ENCODE measurements at places on chromosomes 7 and 10.
A peak's percentile ranks its signal among the peaks of the same experiment; 100 is the strongest.

GRCh38 chr10:11831520-11831951 is 8.4 kb downstream of the PROSER2 start:
- no peak for DNase-seq

- DNase-seq = no peak
Measured at GRCh38 chr10:95896071-95896850, 11.5 kb upstream of the CC2D2B start.

GRCh38 chr7:40918701-40919271 is 784.0 kb downstream of the SUGCT start:
- DNase-seq = peak; percentile 88

GRCh38 chr7:153158149-153158548 is 398.6 kb downstream of the ACTR3B start:
- no peak for DNase-seq

- peak; percentile 9 for DNase-seq
Measured at GRCh38 chr10:133318494-133319127, 9.9 kb downstream of the ZNF511 start.

GRCh38 chr7:126778101-126778500 is 474.6 kb downstream of the GRM8 start:
- DNase-seq = no peak

DNA sequence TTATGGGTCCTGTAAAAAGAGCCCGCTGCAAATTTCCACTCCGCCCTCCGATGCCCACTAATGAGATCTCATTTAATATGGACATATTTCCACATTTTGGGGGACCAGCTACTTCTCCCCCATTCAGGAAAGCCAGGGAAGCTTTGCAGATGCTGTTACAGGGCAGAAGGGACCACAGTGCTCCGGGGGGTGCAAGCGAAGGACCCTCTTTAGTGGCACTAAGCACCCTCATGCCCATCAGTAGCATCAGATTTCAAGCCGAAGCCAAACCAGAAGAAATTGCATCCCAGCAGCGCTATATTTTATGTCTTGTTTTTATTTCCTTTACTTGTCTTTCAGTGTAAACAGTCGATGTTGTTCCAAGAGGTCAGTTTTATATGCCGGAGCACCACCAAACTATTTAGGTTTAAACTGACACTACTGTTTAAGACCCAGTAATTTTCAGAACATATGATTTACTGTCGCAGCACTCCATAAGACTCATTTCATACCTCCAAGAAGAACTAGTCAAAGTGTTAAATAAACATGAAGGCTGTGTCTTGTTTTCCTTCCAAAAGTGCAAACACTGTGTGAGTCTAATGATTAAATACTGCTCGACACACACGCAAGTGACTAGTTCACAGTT is 122.2 kb upstream of the MGMT start:
- no peak for DNase-seq

GRCh38 chr7:5332579-5332978 is 49.8 kb downstream of the SLC29A4 start:
- no peak for DNase-seq

DNA sequence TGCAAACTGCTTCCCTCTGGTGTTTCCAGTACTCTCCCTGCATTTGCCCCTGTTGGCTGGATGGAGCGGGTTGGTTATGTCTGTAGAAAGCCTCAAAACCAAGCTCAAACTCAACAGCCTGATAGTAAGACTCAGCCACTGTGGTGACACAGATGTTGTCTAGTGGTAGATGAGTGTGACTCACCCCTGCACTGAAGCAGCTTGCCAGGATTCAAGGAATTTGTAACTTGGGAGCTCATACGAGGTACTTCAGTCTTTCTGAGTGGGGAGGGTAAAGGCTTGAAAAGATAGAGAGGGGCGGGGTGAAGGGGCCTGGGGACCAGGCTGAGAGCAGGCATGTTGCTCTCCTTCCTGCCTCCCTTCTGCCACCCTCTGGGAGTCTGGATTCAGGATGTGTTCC is 22.9 kb upstream of the AQP1 start:
- DNase-seq = peak; percentile 86

GRCh38 chr7:27132214-27132613 is 1.7 kb upstream of the HOXA4 start:
- DNase-seq = no peak

- DNase-seq = peak; percentile 99
Measured at GRCh38 chr10:4541292-4541691, 284.7 kb upstream of the AKR1E2 start.

- peak; percentile 43 for DNase-seq
Measured at GRCh38 chr10:62582804-62583208, 208.6 kb downstream of the ZNF365 start.

DNA sequence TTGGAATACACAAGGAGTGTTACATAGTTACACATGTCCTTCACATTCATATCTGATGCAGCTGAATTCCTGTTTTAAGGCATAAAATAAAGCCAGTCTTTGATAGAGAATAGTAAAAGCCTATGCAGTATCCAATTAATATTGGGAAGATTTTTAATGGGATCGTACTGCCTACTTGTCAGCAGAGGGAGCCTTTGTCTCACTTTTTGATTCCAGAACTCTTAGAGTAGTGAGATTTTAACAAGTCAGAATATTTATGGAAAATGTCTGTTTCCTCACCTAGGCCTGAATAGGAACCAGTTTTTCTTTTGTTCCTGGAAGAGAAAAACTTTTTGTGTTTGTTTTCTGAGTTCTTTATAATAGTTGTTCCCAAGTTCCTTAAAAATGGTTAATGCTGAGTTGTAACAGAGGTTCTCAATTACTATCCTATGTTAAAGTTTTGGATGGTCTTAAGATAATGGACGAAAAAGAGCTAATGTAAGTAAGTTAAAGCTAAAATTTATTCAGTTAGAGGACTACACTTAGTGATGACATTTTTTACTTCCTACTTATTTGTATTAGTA is 114.0 kb downstream of the BBS9 start:
- DNase-seq = peak; percentile 58

DNA sequence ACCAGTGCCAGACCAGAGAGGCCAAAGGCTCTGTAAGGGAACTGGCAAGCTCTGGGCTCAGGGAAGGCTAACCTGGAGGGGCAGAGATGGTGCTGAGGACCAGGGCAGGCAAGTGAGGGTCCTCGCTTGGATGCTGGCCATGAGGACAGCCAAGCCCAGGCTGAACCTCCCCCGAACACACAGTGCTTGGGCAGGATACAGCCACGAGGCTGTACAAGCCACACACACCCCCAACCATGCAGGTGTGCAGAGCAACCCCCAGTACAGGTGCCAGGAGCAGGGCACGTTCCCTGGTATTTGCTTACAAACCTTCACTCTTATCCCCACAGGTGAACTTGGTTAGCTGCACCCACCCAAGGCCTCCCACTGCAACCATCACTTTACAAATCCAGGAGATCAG is 185.7 kb downstream of the GRID1 start:
- DNase-seq = no peak

- DNase-seq = peak; percentile 19
Measured at GRCh38 chr10:43304687-43305333, 37.9 kb upstream of the RASGEF1A start.

GRCh38 chr7:109751241-109751640 is 1181.6 kb downstream of the DNAJB9 start:
- DNase-seq = peak; percentile 11

DNA sequence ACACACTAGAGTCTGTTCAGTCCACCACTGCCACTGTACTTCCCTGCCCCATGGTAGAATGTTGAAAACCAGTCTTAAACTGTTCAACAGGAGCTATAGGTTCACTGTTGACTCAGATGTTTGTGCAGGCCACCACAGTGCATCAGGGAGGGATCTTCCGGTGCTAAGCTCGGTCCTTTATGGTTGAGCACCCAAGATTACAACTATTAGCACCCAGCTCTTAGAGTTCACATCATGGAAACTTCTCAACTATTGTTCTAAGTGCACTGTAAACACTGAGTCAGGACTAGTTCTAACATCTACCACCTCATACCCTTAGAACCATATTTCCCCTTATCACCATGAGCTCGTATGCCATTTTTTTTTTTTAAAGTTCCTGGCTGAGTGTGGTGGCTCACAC is 97.1 kb upstream of the MXI1 start:
- DNase-seq = peak; percentile 57

DNA sequence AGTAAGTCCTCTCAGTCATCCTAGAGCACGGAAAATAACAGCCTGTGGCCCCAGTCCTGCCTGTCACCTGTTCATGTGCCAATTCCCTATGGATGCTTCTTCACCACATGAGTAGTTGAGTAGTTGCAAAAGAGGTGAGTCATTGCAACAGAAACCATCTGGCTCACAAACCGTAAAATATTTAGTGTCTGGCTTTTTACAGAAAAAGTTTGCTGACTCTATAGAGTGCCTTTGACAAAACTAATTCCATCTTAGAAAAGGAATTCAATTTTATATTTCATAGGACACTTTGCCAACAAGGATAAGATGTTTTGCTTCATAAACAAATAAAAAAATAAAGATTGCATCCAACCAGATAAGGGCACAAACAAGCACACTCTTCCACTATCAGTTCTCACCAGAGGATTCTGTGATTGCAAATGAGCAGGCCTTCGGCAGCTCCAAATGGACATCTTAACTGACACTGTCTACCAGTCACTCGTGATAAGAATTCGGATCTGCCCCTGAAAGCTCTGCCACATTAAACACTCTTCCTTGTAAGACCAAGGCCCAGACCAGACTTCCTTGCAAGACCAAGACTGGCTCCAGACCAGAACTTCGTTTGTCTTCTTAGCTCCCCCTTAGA is 242.7 kb upstream of the SEMA3C start:
- peak; percentile 97 for DNase-seq

DNA sequence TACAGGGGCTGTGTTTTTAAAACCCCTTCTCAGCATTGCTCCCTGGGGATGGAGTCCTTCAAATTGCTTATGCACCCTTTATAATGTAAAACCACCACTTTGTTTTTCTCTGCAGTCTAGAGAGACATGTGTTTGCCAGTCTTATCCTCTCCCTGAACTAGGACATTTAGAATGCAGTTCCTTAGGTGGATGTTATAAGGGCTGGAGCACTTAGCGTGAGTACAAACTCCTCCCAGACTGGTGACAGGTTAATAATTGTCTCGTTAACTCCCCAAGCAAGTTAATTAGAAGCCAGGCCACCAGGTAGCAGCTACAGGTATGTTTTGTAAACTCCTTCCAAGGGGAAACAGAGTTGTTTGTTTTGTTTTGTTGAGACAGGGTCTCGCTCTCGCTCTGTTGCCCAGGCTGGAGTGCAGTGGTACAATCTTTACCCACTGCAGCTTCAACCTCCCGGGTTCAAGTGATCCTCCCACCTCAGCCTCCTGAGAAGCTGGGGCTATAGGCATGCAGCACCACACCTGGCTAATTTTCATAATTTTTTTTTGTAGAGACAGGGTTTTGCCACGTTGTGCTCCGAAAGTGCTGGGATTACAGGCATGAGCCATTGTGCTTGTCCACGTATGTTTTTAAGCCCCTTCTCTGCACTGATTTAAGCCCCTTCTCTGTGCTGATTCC is 100.2 kb downstream of the FAM107B start:
- DNase-seq = peak; percentile 74

DNA sequence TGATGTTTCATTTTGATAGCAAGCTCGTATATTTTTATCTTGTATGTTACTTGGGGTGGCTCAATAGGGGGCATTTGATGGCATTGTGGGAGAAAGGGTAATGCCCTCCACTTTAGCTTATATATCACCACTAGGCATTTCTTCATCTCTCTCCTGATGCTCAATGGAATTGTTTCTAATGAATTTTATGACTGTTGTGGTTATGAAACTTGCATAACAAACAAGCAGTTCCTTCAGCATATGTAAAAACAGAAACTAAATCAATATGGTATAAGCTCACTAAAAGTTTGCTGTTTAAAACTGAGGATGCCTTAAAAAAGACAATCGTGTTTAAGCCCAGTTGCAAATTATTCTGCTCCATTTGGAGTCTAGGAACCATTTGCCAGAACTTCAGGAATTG is 75.5 kb downstream of the CDK14 start:
- no peak for DNase-seq

DNA sequence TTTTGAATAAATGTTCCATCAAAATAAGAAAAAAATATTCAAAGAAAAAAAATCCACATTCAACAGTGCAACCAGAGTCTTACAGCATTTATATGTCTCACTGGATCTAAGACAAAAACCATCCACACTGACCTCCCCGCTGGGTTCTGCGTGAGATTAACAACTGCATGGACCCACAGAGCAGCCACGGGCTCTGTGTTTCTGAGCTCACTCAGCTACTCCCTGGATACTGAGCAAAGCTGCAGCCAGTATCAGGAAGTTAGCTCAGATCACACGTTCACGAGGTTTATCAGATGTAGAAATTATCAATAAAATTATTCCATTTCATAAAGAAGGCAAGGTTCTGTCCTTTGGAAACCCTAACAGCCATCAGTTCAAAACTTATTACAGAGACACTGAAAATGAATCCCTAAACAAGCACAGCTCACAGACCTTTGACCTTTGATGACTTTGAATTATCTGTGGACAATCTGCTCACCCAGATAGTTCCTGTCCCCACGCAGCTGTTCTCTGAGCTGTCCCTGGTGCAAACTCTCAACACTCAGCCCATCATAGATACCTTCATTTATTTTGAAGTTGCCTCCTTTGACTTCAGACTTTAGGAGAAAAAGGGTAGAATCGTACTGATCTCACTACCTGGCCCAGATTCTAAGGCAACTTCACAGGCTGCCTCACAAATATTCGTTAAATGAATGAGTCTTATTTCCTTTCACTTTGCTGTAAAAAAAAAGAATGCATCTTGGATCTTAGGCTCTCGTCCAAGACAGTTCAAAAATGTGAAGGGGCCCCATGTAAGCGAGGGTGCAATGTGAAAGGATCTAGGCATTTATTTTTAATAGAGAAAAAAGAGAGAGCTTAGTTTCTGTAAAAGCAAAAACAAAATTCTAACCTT is 67.7 kb upstream of the SVIL start:
- no peak for DNase-seq

DNA sequence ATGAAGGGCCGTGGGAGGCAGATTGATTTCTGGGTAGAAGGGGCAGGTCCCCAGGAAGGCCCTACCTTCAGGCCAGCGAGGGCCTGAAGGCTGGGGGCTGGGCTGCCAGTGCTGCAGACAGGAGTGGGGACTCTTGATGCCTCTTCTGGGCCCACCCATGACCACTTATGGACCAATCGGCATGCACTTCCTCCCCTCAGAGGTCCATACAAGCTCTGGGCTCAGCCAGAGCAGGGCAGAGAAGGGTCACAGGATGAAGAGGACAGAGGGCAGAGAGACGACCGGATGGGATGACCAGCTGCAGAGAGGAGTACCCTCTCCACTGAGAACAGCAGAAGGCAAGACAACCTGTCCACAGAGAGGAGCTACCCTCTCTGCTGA is 120.1 kb downstream of the DYNC2I1 start:
- no peak for DNase-seq

DNA sequence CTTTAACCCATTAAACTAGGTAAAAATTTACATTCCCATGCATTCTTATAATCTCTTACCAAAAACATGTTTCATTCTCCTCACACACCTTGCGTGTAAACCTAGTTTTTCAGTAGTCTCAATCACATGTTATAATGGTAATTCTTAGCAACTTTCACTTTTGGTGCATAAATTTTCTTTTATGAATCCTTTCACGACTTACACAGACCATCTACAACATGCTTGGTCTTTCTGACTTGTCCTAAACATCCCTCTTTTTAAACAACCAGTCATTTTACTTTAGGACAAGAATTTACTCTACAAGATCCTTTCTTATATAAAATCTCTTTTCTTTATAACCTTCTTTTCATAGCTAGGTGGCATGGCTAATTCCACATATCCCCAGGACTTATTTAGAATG is 25.8 kb downstream of the FBXL13 start:
- no peak for DNase-seq

GRCh38 chr7:76044375-76044865 is 3.4 kb downstream of the STYXL1 start:
- no peak for DNase-seq

Data from renal cortical epithelial cell (primary cell).